ENCODE measurements at places on chromosomes 11 and 22.
A peak's percentile ranks its signal among the peaks of the same experiment; 100 is the strongest.

DNA sequence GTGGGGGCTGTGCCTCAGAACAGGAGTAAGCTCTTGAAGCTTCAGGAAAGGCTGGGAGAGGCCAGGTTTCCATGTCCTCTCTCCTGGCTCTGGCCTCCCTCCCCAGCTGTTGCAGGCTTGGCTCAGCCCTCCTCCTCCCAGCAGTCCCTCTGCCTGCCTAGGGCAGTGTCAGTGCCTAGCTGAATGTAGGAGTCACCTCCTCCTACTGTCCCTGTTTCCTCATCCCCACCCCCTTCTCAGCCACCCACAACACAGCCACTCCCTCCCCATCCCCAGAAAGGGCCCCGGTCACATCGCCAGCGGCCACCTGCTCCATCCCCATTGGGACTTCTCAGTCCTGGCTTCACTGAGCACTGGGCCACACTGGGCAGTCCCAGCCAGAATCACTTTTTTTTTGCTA, 2.9 kb upstream of the FBLN1 start:
- DNase-seq: no peak

GRCh38 chr22:22341736-22342135, 97.2 kb downstream of the VPREB1 start:
- no peak for DNase-seq

DNA sequence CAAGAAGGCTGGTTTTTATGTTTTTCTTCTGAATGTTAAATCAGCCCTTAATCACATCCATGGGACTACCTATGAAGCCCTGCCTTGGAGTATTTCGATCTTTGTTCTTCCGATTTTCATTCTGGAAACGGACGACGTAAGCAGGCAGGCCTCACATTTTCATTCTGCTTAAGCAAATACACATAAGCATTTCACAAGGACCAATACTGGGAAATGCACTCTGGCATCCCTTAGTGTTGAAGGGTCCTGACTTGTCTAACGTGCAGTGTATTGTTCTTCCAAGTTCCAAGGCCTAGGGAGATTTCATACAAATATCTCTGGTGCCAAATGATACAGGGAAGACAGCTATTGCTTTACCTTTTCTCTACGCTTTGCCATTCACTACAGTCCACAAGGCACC, 143.8 kb downstream of the LARGE1 start:
- no peak for DNase-seq

- DNase-seq: no peak
These were observed 59.9 kb upstream of the FGF3 start for GRCh38 chr11:69878927-69879728.

DNA sequence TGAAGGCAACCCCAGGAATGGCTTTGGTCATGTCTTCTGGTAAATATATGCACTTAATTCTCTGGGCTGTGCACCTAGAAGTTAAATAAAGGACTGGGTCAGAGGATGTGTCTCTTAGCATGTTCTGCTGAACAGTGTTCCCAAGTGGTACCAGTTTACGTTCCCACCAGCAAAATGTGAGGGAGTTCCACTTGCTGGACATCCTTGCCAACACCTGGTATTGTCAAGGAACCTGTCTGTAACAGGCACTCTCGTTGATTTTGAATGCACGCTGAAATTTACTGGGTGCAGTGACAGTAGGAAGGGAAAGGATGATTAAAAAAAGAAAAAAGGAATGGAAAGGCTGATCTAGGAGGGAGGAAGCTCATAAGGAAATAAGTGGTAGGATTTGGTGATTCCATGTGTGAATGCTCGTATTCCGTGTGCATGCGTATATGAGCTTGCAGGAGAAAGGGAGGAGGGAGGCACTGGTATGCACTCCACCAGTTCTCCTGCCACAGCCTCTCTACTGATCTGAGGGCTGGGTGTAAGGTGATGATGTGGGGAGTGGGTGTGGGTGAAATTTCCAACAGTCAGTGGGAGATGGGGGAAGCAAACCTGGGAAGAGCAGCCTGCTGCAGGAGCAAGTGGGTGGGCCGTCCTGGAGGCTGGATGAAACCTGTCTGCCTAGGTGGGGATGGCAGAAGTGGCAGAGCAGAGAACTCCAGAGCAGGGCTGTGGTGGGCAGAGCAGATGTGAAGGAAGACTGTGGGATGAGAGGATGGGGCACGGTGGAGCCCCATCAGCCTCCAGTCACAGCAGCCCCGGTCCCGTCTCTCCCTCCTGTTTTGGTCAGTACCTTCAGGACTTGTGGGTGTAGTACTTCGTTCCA, 15.0 kb downstream of the MED15 start:
- no peak for DNase-seq

DNA sequence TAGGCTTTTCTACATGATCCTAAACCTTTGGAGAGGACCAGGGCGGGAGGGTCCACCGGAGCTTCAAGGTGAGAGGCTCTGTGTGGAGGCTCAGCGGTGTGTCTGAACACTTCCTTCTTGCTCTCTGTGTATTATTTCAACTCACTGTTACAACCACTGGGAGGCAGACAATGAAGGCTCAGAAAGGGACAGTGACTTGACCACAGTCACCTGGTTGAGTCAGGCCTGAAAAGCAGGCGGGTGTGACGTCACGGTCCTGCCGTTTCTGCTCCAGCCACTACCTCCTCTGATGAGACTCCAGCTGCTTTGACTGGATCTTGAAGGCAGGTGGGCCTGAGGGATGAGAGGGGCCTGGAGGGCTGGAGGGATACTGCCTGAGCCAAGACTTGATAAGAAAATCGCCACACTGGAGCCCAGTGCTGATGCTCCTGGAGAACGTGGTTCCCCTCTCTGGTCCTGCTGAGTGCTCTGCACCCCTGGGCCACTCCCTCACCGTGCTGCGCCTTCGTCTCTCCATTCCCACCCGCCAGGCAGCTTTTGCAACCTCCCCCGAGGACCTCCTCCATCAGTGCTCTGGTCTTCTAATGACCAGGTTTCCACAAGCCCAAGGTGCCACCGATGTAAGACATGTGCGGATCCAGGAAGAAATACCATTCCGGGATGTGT, 27.9 kb downstream of the KCNC1 start:
- no peak for DNase-seq

- no peak for DNase-seq
These were observed 202.1 kb downstream of the TTC28 start for GRCh38 chr22:28477556-28477955.

GRCh38 chr22:26658671-26659478, 1.5 kb downstream of the MIAT start:
- DNase-seq: peak; percentile 78

DNA sequence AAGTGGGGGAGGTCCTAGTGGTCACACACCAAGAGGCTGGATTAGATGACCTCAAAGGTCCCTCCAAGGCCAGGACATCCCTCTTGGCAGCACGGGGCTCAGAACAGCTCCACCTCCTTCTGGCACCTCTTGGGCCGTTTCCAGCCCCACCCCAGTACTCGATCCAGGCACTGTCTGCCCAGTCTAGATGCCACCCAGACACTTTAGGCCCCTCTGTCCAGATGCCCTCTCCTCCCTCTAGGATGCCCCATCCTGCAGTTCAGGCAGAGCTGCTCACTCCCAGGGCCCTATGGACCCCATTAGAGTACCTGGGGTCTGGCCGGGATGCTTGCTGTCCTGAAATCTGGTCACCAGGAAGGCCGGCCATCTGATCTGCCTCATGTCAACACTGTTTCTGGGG, 34.7 kb upstream of the PRR5 start:
- no peak for DNase-seq

GRCh38 chr22:27851974-27852746, 50.6 kb upstream of the MN1 start:
- DNase-seq: no peak

DNA sequence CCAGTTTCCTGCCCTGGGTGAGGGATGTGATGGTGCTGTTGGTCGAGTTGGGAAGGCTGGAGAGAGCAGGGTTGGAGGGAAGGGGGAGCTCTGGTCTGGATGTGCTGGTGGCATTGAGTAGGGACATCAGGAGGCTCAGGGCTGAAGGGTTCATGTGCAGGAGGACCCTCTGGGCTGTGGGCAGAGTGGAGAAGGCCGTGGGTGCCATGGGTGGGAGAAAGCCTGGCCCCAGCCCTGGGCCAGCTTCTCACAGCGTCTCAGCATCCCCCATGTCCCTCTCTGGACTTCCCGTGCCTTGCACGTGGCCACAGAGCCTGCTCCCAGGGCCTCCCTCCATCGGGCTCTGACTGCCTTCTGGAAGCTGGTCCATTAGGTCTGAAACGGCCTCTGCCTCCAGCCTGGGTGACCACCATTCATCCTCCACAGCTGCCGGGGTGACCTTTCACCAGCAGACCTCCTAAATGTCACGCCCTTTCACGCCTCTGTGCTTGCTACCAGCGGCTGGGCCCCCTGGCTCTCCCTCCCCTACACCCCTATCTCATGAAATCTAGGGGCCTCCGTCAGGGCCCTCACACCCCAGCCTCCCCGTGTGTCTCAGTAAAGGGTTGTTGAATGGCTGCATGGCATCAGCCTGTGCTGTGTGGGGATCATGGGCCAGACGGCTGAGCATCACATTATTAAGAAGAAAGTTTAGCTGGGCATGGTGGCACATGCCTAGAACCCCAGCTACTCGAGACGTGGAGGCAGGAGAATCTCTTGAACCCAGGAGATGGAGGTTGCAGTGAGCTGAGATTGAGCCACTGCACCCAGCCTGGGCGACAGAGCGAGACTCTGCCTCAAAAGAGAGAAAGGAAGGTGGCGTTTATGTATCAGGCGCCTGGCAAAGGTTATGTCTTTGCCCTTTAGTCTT, 25.5 kb downstream of the MYO7A start:
- no peak for DNase-seq

GRCh38 chr11:122995526-122995925, 13.9 kb upstream of the BSX start:
- DNase-seq: no peak

GRCh38 chr11:75873417-75874221, 58.6 kb downstream of the UVRAG start:
- DNase-seq: no peak

DNA sequence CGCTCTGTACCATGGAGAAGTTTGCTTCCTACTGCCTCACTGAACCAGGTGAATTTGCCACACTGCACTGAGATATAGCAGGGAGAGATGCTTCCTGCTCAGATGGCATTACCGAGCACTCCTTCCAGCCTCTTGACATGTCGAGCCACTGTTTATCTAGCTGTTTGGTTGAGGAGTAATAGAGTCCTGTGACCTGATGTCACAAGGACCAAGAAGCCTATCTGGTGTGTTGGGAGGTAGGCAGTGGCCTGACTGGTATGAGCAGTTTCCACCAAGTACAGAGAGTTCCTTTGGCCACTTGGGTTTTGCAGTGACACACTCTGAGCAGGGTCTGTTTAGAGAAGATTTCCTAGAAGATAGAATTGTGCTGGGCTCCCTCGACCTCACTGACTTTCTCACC, 5.2 kb downstream of the ACAD8 start:
- no peak for DNase-seq

DNA sequence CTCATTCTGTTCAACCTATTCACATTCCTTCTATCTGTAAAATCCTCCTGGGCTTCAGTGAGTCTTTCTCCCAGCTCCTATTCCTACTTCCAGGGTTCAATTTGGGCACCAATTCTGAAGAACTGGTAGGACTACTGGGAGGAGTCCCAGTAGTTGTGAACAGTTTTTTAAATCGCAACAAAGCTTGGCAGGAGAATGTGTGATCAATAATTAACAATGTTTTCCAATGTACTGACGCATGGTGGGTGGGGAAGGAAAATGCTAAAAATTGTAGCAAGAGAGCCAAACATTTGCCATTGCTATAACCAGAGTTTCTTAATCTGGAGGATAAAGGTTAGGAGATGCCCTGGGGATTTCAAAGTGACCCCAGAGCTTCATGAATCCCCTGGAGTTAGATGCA, 27.3 kb upstream of the PRSS23 start:
- DNase-seq: no peak

Data from stimulated activated CD4-positive, alpha-beta T cell treated with anti-CD3 and anti-CD28 coated beads, Interleukin-2, amount 100 ng/mL, for 48 hours (primary cell).